ENCODE measurements at places on chromosomes 6 and 20.

DNA sequence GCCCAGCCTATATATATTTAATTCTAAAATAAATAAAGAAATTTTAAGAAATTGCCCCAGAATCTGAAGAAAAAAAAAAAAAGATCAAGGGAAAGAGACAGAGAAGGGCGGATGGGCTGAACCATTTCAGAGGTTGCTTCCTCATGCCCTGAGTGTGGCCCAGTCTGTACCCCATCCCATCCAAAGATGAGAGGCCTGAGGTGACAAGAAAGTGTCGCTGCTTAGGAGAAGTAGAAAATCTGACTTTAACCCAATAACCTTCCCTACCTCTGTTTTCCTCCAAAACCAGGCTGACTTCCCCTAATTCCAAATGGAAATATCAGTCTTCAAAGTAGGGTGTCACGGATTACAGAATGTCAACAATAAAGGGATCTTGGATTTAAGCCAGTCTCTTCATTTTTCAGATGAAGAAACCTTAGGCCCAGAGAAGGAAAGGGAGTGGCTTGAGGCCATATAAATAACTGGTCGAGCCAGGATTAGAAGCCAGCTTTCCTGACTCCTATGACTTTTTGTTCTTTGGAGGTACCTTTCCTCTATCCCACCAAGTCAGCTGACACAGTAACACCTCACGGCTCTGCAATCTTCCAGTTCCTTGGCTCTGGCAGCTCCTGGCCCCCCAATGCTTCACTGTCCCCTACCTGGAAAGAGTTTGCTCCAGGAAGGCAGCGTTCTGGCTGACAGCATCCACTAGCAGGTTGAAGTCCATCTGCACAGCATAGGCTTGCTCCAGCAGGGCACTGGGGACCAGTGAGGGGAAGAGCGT lies 10.1 kb downstream of the GSS start:
- DNase-seq, result no peak

DNA sequence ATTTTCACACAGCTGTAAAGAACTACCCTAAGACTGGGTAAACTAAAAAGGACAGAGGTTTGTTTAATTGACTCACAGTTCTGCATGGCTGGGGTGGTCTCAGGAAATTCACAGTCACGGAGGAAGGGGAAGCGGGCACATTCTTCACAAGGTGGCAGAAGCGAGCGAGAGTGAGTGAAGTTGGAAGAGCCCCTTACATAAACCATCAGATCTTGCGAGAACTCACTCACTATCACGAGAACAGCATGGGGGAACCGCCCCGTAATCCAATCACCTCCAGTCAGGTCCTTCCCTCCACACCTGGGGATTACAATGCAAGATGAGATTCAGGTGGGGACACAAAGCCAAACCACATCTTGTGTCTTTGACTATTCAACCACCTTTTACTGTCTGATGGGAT lies 700.5 kb downstream of the TENT5A start:
- DNase-seq, result no peak

- DNase-seq, result no peak
Measured at GRCh38 chr6:139161169-139161568, 26.3 kb downstream of the HECA start.

DNA sequence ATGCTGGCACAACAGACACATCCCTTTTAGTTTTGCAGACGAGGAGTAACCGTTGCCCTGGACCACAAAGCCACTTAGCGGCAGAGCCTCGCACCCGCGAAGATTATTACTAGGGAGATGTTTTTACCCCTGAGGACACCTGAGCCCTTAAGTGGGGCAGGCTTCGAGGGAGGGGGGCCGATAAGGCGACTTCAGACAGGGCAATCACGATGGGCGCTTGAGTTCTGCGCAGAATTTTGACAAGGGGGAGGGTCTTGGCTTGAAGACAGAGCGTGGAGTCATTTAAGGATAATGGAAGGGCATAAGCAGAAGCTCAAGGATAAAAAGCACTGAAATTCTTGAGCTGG lies 650 bp upstream of the TTK start:
- DNase-seq, result no peak

DNA sequence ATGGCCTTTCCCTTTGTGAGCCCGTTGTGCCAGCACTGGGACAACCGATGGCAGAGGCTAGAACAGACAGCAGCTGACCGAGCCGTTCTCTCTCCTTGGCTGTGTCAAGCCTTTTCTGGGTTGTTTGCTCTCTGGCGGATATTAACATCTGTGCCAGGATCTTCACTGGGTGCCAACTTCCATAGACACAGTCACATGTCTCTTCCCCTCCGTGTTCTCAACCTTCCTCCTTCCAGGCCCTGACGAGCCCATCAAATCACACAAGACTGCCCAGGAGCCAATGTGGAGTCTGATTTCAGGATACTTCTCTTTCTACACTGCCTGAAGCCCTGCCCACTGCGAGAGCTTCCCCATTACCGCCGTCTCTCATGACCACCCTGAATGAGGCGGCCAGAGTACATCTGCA lies 111.0 kb upstream of the RALGAPA2 start:
- no peak for DNase-seq

GRCh38 chr6:20691185-20691584 lies 156.9 kb downstream of the CDKAL1 start:
- no peak for DNase-seq

DNA sequence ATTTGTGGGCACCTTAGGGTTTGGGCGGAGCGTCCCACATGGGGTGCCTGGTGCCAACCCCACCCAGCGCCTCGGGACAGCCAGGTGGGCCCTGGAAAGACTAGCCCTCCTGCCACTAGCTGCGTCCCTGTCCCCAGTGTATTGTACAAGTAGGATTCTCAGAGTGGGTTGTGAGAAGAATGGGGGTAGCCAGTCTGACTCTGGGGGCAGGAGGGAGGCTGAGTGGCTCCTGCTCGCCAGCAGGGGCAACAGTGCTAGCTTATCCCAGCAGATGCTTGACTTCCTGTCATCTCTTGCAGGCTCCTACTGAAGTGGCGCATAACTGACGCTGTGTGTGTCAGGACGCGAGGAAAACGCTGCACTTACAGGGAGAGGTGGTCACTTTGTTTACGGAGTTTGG lies 9.3 kb downstream of the PSMA7 start:
- no peak for DNase-seq

- no peak for DNase-seq
Measured at GRCh38 chr6:38015341-38015740, 195.8 kb downstream of the ZFAND3 start.

GRCh38 chr6:36118550-36119107 lies 11.7 kb upstream of the MAPK13 start:
- no peak for DNase-seq

- DNase-seq, result no peak
Measured at GRCh38 chr6:157087974-157088373, 235.3 kb downstream of the TMEM242 start.

DNA sequence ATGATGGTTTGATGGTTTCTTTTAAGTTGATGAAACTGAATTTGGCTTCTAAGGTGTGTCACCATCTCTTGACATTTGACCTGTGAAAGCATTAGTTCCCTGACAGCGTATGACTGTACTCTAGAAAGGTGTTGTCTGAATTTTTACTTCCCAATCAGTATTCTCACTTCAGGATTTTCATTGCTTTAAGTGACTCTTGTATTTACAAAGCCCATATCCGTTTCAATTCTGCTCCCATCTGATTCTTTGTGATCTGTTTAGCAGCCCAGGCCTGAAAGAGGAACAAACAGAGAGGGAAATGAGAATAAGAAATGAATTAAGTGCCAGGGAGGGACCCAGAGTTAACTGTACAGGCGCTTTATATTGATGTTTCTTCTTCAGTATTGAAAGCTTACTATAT lies 73.7 kb downstream of the FARS2 start:
- no peak for DNase-seq

DNA sequence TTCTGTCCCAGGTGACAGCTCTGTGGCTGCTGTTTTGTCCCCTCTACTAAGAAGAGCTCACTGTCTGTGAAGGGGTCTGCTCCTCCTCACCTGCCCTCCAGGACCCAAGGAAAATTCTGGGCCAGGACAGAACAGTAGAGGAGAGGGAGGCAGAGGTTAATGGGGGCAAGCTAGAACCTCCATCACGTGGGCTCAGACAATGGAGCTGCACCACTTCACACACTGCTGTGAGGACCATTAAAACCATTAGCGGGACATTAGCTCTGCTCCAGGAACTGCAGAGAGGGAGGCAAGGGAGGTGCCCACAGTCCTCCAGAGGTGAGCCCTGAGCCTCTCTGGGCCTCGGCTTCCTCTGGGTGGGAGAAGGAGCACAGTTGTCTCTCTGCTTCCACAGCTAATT lies 78.4 kb downstream of the NOL4L start:
- no peak for DNase-seq

- no peak for DNase-seq
Measured at GRCh38 chr6:158642097-158642601, 2.4 kb downstream of the DYNLT1 start.

DNA sequence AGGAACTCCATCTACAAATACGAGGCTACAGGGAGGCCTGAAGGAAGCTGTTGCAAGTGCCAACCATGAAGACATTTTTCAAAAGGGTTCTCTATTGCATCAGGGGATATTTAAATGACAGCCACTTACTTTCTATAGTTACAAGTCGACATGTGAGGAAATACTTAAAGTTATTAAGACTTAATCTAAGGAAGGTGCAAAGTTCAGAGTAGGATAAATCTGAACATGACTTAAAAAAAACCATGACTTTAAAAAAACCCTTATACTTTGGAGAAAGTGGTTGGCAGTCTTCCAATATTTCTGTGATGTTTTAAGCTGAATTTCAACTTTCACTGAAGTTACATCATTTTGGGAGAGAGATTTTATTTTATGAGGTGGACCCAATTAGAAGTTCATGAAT lies 56.3 kb upstream of the EMILIN3 start:
- DNase-seq, result no peak

GRCh38 chr6:121756666-121757065 lies 321.2 kb downstream of the GJA1 start:
- no peak for DNase-seq
